ENCODE measurements at places on chromosomes 12 and 14. TPM values are rescaled to one million over a fixed set of nuclear protein-coding genes. Genes with fewer than 3 reads are reported as not detected.

Gene SLC25A47
- total RNA-seq, result not detected

Gene LRIG3
- 41.5 TPM for total RNA-seq

DNA sequence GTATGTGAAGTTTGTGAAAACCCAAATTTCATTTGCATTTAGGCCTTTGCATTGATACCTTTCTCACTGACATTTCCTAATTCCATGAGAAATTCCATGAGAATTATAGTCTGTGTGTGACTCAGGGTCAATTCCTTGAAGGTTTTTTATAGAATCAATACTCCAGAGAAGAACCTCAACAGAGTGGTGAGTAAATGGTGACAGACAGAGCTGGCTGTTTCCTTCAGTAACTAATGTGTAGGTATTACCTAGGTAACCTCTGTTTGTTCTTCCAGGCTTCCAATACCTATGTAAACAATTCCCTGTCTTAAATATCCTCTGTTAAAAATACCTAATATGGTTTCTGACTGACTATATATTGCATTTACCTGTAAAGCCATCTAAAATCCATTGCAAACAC lies 117.0 kb downstream of the TTC8 start:
- DNase-seq, result no peak

Gene TNFAIP2
- 17.9 TPM for total RNA-seq

DNA sequence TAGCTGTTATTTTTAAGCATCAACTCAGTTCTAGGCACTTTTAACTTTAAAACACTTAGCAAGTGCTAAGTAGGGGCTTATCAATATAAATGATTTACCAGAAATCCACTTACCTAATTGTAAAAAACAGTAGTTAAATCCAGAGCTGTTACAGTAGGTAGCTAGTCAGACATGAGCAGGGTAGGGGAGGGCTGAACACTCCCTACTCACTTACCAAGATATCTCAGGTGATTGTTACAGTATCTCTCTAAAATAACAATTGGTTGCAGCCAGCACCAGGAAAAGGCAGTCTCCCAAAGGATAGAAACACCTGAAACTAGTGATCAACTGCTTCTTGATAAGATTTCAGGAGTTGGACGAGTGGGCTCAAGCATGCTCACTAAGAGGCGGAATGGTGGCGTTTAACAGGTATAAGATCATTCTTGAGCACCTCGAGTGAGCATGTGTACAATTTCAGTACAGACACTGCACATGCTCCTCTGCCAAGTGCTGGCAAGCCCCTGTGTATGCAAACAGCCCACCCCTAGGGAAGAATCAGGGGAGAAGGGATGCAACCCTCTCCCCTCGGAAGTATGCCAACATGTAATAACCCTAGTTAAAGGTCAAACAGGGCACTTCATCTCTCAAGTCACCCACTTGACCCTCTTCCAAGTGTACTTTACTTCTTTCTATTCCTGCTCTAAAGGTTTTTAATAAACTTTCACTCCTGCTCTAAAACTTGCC lies 1113.6 kb upstream of the SEL1L start:
- no peak for DNase-seq

DNA sequence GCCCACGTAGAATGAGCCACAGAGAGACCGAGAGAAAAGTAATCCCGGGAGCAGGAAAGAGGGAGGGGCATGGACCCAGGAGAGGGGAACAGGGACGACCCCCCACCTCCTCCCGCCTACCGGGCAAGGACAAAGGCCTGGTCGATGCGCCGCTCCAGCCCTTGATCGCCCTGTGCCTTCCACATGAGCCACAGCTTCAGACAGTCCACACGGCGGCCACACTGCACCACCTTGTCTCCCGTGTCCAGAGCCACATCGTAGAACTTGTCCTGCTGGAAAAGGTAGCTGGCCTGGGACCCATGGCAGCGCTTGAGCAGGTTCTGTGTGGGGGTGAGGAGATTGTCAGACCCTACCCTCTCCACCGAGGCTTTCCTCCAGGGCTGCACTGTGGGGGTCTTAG lies 20.5 kb upstream of the ZNF740 start:
- no peak for DNase-seq

Gene IL26
- total RNA-seq, result not detected

Gene VRTN
- total RNA-seq, result not detected

Gene SLC24A4
- total RNA-seq, result not detected

- DNase-seq, result no peak
Observed at GRCh38 chr12:34404377-34405285, 382.3 kb downstream of the ALG10 start.

DNA sequence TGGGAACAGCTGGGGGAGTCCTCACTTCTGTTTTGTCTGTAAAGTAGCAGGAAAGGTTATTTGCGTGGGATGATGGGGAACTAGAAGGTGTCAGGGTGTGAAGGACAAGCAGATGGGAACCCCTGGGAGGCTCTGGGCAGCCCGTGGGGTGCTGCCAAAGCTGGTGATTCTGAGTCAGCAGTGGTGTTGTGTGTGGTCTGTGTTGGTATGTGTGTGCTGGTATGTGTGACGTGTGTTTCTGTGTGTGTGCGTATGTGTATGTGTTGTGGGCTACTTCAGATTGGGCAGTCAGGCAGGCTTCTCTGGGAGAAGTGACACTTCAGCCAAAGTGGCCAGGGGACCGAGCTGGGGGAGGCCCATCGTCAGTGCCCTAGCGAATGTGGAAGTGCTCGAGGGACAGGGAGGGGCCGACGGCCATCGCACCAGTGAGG lies 15.3 kb upstream of the BDKRB2 start:
- no peak for DNase-seq

Gene CMA1
- not detected for total RNA-seq

DNA sequence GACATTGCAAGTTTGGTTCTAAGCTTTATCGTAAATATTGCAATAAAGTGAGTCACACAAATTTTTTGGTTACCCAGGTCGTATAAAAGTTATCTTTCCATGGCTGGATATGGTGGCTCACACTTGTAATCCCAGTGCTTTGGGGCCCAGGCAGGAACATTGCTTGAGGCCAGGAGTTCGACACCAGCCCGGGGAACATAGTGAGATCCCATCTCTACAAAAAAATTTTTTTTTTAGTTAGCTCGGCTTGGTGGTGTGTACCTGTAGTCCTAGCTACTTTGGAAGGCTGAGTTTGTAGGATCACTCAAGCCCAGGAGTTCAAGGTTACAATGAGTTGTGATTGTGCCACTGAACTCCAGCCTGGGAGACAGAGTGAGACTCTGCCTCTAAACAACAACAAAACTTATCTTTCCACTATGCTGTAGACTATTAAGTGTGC lies 24.4 kb downstream of the PRORP start:
- no peak for DNase-seq

Data from MCF 10A (cell line).